ENCODE measurements at places on chromosomes 1 and 21.

DNA sequence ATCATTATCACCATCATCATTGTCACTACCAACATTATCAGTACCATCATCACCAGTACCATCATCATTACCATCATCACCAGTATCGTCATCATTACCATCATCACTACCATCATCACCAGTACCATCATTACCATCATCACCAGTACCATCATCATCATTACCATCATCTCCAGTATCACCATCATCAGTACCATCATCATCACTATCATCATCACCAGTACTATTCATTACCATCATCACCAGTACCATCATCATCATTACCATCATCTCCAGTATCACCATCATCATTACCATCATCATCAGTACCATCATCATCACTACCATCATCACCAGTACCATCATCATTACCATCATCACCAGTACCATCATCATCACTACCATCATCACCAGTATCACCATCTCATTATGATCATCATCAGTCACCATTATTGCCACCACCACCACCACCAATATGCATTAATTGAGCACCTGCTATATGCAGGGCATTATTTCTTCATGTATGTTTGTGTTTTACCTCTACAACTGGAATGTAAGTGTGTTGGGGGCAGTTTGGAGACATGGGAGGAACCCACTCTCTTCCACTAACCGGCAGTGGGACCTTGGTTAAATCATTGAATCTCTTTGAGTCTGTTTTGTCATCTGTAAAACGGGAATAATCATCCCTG lies 7.0 kb downstream of the ZBTB8B start:
- H3K4me1 ChIP-seq, result no peaks in the 10 kb centered on the region
- peaks cover 14% of the 10 kb centered on the region for H3K27me3 ChIP-seq
- no peak overlapping the region for H3K4me3 ChIP-seq
- no peak overlapping the region for H3K27ac ChIP-seq

- no peaks in the 10 kb centered on the region for H3K4me1 ChIP-seq
- no peak for DNase-seq
- H3K27ac ChIP-seq, result no peak overlapping the region
- H3K36me3 ChIP-seq, result no peaks in the 10 kb centered on the region
- peaks cover 31% of the 10 kb centered on the region for H3K27me3 ChIP-seq
- H3K4me3 ChIP-seq, result no peak overlapping the region
Observed at GRCh38 chr1:212578041-212578440, 30.5 kb upstream of the ATF3 start.

DNA sequence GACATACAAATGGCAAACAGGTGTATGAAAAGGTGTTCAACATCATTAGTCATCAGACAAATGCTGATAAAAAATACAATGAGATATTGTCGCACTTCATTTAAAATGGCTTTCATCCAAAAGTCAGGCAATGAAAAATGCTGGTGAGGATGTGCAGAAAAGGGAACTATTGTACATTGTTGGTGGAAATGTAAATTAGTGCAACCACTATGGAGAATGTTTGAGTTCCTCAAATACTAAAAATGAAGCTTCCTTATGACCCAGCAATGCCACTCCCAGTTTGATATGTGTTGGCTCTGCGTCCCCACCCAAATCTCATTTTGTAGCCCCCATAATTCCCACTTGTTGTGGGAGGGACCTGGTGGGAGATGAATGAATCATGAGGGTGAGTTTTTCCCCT lies 309.7 kb upstream of the ZRANB2 start:
- no peaks in the 10 kb centered on the region for H3K27me3 ChIP-seq
- H3K36me3 ChIP-seq, result peaks cover 1% of the 10 kb centered on the region
- no peak for DNase-seq
- H3K27ac ChIP-seq, result no peak overlapping the region
- no peaks in the 10 kb centered on the region for H3K4me1 ChIP-seq

- peaks cover 48% of the 10 kb centered on the region for H3K27me3 ChIP-seq
- H3K4me1 ChIP-seq, result peaks cover 15% of the 10 kb centered on the region
Observed at GRCh38 chr1:225653463-225654276, 747 bp upstream of the ENAH start.

GRCh38 chr1:84690397-84691121 lies at the start of gene SSX2IP:
TSS of gene SSX2IP (minus strand) at chr1:84690461. CDS start at chr1:84671219, 19,242 bp downstream.
- DNase-seq, result peak; percentile 99
- H3K4me3 ChIP-seq, result peak within 1 kb of the TSS; percentile 99
- peak within 1 kb of the TSS; percentile 92 for H3K27ac ChIP-seq
- no peaks in the 10 kb centered on the region for H3K27me3 ChIP-seq

- H3K27ac ChIP-seq, result no peak overlapping the region
- no peaks in the 10 kb centered on the region for H3K27me3 ChIP-seq
- peaks cover 8% of the 10 kb centered on the region for H3K36me3 ChIP-seq
- H3K4me3 ChIP-seq, result no peak overlapping the region
- peaks cover 41% of the 10 kb centered on the region for H3K4me1 ChIP-seq
Observed at GRCh38 chr1:54275349-54275748, 75.4 kb downstream of the MRPL37 start.

DNA sequence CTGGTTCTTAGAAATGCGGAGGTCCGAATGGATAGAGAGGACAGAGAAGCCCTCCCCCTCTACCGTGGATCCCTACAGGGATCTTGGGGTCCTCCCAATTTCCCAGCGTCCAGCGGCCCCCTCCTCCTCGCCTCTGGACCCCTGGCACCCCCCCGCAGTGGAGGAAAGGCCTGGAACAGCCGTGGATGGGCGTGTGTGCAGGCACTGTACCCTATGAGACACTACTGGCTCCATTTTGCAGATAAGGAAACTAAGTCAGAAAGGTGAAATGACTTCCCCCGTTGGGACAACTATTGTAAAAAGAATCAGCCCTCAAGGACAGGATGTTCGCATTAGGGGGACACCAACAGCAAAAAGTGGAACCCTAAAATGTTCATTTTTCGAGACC lies 931 bp upstream of the CLSTN1 start:
- DNase-seq, result no peak
- H3K36me3 ChIP-seq, result peaks cover 4% of the 10 kb centered on the region
- peak overlapping the region; percentile 39 for H3K4me3 ChIP-seq
- H3K27me3 ChIP-seq, result peaks cover 22% of the 10 kb centered on the region

Data from activated T-cell treated with anti-CD3 and anti-CD28 coated beads, Interleukin-2, amount 50 U/mL, for 72 hours (primary cell).